ENCODE measurements at places on chromosomes 1 and 21.
A peak's percentile ranks its signal among the peaks of the same experiment; 100 is the strongest.

DNA sequence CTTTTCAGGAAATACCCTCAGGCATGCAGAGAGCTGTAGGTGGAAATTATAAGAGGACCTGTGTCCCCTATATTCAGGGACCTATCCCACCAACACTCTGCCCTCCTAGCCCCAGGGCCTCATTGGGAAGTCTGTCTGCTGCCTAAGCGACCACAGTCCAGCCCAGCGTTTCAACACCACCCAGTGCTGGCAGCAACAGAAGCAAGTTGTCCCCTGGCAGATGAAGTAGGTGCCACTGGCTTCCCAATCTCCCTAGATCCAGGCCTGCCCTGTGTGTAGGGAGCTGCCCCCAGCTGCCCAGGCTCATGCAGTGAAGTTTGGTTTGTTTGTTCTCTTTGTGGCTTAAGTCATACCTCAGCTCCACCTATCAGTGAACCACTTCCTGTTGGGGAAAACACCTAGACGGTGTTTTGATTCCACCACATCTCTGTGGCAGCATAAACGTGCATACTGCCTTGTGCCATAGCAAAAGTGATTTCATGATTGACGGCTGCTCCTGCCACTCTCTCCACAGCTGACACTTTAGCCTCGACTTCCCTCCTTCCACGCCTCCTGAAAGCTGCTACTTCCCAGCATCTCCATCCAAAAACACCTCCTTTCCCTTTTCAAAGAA lies 8.1 kb upstream of the LEFTY1 start:
- DNase-seq: peak; percentile 61

DNA sequence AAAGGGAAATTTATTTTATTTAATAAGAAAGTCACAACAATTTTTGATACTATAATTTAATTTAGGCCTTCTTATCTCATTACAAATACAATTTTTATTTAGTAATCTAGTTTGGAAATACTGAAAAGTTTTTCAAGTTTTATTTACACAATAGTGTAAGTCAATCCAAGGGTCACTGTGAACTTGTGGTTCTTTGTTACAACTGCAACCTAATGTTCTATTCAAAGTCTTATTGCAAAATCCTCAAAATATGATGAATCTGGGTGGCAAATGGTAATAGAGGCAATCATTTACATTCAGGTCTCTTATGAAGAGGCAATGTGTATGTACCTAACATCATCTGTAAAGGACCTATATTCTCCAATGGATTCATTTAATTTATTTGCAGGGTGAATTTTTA lies 421.2 kb downstream of the DPYD start:
- DNase-seq: no peak

DNA sequence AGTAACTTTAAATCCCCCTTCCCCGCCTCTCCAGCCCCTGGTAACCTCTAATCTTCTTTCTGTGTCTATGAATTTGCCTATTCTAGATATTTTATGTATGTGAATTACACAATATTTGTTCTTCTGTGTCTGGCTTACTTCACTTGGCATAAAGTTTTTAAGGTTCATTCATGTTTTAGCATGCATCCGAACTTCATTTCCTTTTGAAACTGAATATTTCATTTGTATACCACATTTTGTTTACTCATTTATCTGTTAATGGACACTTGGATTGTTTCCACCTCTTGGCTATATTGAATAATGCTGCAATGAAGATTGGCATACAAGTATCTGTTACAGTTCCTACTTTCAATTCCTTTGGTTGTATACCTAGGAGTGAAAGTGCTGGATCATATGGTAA lies 205.3 kb downstream of the TM2D1 start:
- no peak for DNase-seq

- no peak for DNase-seq
Measured at GRCh38 chr1:68703921-68704354, 207.1 kb upstream of the DEPDC1 start.

- peak; percentile 57 for DNase-seq
Measured at GRCh38 chr1:89085781-89086180, 20.8 kb upstream of the GBP1 start.

DNA sequence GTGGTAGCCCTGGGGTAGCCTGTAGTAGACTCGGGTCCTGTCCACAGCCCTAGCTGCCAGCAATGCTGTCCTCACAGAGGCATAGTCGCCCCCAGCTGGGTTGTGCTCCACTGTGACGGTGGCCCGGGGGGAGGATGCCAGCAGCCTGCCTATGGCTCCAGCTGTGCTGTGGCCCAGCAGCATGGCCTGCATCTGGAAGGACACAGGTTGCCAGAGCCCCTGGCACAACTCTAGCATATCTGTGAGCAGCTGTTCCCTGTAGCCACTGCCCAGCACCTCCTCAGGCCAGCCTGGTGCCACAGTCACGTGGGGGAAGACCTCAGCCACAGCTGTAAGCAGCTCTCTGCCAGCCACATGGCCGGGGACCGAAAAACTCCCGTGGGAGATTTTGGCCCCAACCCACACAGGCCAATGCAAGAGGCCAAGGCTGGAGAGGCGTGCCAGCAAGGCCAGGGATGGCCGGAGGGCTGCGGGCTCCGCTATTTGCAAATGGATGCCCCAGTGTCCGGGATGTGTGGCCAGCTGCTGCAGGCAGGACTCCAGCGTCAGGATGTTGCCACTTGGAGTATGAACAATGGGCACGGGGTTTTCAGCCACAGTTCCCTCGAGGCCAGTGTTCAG lies 13.9 kb downstream of the FAM151A start:
- no peak for DNase-seq
